ENCODE measurements at places on chromosomes 5 and 9. TPM values are rescaled to one million over a fixed set of nuclear protein-coding genes. Genes with fewer than 3 reads are reported as not detected.

The DNAH5 gene
- total RNA-seq, result not detected

The LRRC26 gene
- not detected for total RNA-seq

The HAND1 gene
- total RNA-seq, result not detected

The PCDHGB4 gene
- 1.2 TPM for total RNA-seq

The AGPAT2 gene
- 3.0 TPM for total RNA-seq

- ATAC-seq, result no peak
These were observed 34.1 kb upstream of the ARRDC3 start for GRCh38 chr5:91417219-91417618.

- ATAC-seq, result no peak
These were observed 15.8 kb downstream of the SH3GLB2 start for GRCh38 chr9:129012343-129012742.

DNA sequence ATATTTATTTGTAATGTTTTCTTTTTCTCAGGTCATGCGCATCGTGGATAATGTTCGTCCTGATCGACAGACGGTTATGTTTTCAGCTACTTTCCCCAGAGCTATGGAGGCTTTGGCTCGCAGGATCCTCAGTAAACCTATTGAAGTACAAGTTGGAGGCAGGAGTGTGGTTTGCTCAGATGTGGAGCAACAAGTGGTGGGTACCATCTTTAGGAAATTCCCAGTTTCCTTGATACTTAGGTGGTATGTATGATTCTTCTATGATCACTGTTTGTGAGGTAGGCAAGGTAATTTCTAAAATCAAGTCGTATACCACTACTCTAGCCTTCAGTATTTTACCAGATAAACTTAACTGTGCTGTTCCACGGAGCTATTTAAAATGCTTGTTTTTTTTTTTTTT is 36.2 kb downstream of the DDX46 start:
- no peak for ATAC-seq

DNA sequence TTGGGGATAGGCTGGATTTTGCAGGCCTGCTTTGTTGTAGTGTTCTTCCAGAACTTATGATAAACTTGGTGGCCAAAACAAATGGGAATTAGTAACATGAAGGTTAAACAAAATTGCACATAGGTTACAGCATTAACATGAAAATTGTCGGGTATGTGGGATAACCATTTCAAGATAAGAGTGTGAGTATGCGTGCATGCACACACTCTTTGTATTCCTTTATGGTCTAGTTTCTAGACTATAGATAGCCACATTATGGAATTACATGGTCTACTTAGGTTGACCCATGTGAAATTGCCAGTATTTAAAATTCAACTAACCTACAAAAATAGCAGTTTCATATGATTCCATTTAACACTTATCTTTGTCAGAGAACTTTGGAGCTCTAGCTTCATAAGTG is 1.4 kb downstream of the HMGCR start:
- no peak for ATAC-seq

- ATAC-seq, result no peak
These were observed 63.9 kb downstream of the GOLPH3 start for GRCh38 chr5:32110111-32110696.

- ATAC-seq, result no peak
These were observed 711 bp upstream of the SUB1 start for GRCh38 chr5:32584646-32585045.

DNA sequence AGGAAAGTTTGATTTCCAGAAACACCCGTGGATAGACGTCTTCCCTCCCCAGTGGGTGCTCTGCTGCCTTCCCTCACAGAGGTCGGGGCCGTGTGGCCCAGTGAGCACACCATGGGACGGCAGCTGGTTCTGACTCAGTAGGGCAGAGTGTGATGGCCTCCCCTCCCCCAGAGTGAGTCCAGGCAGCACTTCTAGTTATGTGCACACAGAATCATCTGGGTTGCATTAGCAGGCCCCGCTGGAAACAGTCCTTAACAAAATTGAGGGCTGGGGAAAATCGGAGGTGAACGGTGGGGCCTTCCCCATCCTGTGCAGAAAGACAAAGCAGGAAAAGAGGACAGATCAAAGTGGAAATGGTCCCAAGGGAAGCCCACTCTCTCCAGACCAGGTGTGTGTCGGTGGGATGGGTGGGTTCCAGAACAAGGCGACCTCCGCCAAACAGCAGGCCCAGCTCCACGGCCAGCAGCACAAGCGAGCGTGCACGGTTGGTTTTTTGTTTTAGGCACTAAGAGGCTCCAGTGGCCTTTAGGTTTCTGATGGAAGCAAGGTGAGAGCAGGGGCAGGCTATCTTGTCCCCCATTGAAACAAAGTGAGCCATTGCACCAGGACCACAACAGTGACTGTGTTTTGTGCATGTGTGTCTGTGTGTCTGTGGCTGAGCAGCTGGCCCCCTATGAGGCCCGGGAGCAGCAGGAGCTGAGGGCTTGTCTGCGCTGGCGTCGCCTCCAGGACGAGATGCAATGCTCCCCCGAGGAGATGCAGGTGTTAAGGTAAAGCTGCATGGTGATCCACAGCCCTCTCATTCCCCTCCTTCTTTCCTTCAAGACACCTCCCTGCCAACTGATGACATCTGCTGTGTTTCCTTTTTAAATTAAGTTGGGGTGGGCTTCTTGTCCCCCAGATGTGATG is 201.5 kb downstream of the AOPEP start:
- no peak for ATAC-seq

DNA sequence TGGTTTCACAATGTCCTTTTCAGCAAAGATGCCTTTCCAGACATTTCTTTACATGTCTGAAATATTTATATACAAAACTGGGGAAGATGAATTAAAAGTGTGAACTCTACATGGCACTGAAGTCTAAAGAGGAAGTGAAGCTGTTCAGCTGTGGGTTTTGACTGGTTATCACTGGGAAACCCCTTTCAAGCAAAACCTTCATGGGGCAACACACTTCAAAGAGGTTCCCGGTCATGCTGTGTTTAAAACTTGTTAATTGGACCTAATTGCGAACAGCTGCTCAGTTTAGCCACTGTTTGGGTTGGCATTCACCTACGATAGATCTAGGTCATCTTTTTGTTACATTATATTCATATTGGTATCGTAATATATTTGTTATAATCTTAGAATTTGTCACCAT is 20.0 kb upstream of the GDNF start:
- no peak for ATAC-seq

Measured in motor neuron (in vitro differentiated cells).